ENCODE measurements at places on chromosomes 12 and 14. TPM values are rescaled to one million over a fixed set of nuclear protein-coding genes. Genes with fewer than 3 reads are reported as not detected.

TTC7B gene
- 48.3 TPM for total RNA-seq

PRIMA1 gene
- 1.7 TPM for total RNA-seq

LRRC10 gene
- not detected for total RNA-seq

KRT77 gene
- total RNA-seq: not detected

VRK1 gene
- 15.8 TPM for total RNA-seq

SERPINA4 gene
- total RNA-seq: 6.1 TPM

DPPA3 gene
- total RNA-seq: not detected

RIPK3 gene
- 19.5 TPM for total RNA-seq

MIP gene
- total RNA-seq: not detected

KCNA5 gene
- total RNA-seq: 2.9 TPM

ZBTB39 gene
- total RNA-seq: 6.6 TPM

CCNB1IP1 gene
- total RNA-seq: 25.7 TPM

CYP27B1 gene
- 3.5 TPM for total RNA-seq

TRIM9 gene
- total RNA-seq: 2.0 TPM

LALBA gene
- not detected for total RNA-seq
